ENCODE measurements at places on chromosomes 6 and 20.

DNA sequence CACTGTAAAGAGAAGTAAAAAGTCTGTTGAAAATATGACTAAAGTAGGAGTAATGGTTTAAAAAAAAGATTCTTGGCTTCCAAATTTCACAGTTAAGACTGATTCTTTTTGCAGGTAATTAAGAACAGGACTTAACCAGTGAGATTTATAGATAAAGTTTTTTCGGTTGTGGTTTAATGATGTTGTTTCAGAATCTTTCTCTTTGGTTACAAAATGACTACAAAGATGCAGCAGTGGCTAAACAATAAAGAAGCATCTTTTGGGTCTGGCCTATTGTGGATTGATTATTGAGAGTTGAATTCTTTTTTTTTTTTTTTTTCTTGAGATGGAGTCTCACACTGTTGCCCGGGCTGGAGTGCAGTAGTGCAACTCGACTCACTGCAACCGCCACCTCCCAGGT is 109.7 kb downstream of the AKAP7 start:
- DNase-seq = no peak

DNA sequence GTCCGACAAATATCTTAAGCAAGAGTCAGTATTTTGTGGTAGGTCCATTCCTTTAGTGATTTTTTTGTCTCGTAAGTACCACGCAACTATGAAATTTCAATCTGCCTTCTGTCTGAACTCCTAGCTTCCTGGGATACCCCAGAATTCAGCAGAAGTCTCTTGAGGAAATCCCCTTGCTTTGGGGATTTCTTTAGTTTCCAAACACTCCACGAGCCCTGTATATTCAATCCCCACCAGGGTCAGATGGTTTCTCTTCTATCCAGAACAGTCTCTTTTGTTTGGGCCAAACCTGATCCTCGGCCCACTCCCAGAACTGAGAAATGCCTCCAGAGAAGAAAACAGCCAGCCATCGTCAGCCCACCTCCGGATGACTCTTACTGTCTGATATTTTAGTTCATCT is 113.0 kb downstream of the CHD6 start:
- DNase-seq = no peak

- no peak for DNase-seq
Measured at GRCh38 chr6:89886378-89887120, 7.7 kb upstream of the GJA10 start.

- DNase-seq = no peak
Measured at GRCh38 chr20:8471465-8471864, 339.4 kb downstream of the PLCB1 start.

DNA sequence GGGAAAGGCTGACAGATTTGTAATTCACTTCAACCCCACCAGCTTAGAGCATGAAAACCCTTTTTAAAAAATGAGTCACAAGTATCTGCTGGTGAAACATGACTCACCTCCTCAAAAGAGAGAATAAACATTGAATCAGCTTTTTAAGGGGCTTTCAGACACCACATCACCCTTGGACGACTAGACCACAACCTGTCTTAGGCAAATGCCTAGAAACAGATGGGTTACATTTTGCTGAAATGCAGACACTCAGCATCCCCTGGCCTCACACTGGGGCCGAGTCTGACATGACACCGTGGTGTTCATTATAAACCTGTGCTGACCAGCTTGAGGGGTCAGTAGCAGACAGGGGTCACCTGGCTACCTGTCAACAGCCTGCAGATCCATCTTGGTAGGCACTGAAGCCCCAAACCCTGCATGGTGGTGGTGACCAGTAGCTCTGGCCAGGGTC is 175.3 kb upstream of the CST7 start:
- peak; percentile 80 for DNase-seq

DNA sequence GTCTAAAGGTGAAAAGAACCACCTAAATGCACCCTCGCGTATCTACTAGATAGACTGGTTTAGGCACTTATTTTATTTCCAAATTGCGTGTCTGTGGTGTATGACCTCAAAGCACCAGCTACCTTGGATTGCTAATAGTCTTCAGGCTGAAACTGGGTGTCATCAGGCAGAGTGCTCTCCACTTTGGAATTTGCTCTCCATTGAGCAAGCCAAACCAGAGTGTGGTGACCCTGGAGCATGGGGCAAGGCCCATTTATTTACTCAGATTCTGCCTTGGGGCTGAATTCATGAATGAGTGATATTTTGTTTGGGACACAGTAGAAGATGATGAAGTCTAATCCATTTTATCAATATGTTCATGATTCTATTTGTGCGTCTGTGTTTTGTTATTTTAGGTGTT is 812.8 kb upstream of the SLC35B3 start:
- DNase-seq = peak; percentile 24

- DNase-seq = no peak
Measured at GRCh38 chr6:498795-499231, 107.3 kb downstream of the IRF4 start.

- peak; percentile 75 for DNase-seq
Measured at GRCh38 chr6:34970957-34971356, 81.9 kb downstream of the ANKS1A start.

DNA sequence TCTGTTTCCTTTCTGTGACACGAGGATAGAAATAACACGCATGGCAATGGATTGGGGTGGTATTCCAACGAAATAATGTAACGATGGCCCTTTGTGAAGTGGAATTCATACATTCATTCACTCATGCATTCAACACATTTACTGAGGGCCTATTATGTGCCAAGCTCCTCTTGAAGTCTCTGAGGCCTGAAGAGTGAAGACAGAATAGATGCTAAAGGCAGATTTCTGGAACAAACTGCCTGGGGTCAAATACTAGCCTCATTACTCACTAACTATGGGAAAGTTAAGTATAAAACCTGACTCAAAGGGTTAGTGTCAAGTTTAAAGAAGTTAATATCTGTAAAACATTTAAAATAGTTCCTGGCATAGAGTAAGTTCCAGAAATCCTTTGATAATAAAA is 279.6 kb upstream of the SULF2 start:
- DNase-seq = peak; percentile 83

DNA sequence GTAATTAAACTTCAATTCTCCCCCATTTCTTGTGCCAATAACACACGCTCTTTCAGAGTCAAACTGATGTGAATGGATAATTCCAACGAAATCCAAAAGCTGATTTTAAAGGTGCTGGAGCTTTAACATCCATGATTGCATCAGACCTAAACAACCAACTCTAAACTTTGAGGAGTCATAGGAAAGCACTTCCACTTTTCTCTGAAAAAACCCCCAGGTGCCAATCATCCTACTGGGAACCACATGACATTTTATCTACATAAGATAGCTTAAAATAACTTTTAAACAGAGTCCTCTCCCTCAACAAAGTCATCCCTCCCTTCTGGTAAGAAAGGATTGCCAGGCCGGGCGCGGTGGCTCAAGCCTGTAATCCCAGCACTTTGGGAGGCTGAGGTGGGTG is 167.7 kb upstream of the PDE10A start:
- no peak for DNase-seq

DNA sequence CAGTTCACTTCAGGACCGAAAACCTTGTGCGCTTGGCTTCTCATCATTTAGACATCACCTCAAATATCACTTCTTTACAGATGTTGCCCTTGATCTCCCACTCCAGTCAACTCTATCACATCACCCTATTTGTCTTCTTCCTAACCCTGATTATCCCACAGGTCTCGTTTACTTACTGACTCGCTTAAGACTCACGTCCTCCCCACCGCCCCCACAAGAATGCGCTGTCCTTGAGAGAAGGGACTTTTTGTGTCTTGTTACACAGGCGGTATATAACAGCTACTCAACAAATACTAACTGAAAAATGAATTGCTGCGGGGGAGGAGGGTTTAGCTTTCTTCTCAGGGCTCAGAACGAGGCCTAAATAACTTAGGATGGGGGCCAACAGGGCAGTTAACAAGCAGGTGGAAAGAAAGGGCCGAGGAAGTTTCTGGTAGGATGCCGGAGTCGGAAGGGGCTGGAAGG is 527 bp downstream of the TOMM34 start:
- DNase-seq = peak; percentile 72

DNA sequence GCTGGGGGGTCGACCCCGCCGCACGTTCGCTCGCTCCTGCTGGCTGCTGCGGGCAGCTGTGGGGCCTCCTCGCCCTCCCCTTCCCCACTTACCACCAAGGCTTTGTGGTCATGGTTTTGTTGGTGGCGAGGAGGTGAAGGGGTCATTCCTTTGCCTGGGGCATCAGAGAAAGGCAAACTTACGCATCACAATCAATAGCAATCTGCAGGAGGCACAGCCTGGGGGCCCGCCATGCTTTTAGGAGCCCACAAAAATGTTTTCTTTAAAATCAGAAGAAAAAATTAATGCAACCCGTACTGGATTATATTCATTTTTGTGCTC is 137.0 kb downstream of the IMPG1 start:
- no peak for DNase-seq

- no peak for DNase-seq
Measured at GRCh38 chr6:168058691-168059551, 20.1 kb downstream of the FRMD1 start.

DNA sequence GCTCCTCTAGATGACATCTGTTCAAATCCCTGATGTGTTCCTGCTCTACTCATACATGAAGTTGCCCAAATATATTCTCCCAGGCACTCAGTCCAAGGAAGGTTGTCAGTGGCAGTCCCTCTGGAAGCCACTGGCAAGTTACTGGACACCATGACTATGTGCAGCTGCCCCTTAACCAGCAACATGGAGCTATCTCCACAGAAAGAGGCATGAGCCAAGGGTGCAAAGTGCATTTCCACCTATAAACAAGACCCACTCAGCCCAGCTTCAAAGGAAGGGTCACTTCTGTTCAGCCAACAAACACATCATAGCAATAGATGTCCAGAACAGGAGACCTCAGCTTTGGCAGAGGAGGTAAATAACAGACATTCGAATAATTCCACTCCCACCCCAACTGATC is 217.6 kb upstream of the PMEPA1 start:
- no peak for DNase-seq

DNA sequence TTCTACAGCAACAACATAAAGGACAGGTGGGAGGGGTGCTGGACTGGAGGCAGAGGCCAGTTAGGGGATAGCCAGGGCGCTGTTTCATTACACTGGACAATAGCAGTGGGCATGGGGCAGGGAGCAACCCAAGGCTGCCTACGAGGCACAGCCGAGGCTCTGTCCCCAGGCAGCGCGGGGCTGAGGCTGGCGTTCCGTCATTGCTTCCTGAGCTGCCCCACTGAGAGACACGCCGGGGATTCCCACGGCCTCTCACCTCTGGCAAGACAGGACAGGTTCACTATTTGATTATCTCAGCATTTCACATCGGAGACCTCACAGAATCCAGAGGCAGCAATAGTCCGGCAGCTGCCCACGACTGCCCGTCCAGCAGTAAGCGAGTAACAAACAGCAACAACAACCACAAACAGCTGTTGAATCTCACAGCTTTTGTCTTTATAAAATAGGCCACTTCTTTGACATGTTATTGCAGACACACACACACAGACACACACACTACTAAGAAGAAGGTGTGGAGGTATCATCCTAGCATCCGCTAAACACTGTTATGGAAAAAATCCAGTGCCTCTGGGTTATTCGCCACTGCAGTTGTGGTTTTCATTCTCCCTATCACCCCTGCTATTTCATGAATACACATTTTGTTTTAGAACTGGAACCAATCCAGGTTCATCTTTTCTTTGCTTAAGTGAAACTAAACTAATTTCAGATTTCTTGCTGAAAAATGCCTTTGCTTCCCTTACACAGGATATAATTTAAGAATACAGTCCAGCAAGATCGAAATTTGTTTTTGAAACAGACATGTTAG is 19.5 kb downstream of the KIF25 start:
- no peak for DNase-seq

DNA sequence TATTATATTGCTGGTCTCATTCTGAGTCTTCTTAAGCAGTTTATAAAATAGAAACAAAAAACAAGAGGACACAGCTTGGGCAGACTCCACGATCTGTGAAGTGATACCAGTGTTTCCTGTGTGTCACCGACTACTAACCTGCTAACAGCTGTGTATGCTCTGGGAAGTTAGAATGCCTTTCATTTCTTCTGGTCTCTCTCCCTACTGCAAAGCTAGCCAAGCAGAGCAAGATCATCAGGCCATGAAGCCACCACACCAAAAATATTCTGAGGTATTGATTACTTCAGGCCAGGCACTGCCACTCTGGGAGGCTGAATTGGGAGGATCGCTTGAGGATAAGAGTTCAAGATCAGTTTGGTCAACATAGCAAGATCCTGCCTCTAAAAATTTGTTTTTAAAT is 46.9 kb upstream of the SMIM29 start:
- no peak for DNase-seq

DNA sequence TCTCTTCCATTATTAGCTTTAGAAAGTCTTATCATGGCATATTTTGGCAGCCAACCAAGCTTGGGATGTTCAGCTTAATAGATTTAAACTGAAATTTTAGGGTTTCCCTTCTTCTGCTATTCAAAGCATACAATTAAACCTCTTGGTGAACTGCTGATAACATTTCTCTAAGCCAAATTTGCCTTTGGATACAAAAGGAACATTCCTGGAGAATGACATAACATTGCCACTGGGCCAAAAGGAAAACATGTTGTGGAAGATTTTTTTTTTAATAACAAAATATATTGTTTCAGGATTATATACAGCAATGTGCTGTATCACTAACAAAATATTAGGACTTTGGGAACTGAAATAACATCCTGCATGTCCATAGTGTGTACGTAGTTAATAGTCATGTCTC is 215.1 kb upstream of the TBX18 start:
- peak; percentile 13 for DNase-seq

GRCh38 chr6:158825951-158826306 is 6.8 kb upstream of the EZR start:
- DNase-seq = no peak

DNA sequence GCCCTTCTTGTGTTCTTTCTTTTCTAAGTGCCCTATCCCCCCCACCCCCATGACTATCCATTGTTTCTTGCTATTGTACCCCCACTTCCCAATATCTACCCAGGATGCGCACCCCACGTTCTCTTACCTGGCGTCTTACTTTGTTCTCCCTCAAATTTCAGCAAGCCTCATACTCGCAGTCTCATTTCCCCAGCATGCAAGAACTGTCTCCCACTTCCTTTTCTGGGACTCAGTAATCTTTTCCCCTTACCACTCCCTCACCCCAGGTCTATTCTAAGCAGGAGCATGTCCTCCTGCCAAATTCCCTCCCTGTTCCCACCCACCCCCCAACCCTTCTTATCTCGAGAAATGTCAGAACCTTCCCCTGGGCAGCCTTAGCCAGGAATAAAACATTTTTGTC is 1.7 kb upstream of the EHMT2 start:
- no peak for DNase-seq

DNA sequence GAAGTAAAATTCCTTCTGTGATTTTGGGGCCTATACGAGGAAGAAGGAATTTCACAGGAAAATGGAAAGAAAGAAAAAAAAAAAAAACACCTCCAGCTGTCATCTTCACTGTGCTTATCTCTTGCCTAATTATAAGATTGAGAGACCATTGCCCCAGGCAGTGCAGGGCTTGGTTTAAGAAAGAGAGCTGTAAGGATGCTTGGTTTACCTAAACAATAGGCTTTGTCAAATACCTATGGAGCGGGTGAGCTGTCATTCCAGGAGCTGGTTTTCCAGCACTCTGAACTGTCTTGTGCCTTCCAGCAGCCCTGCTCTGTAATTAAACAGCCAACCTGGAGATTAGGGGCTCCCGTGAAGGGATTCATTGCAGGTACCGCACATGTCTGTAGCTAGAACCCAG is 137.8 kb downstream of the EDN3 start:
- DNase-seq = no peak

All from EL (cell line).